Activated gamma-delta T cell treated with Interleukin-2 at 50 U/mL for 16 hours (primary cell): ENCODE measurements at places on chromosomes 5 and 9.

GRCh38 chr5:41722359-41722950, 147.8 kb downstream of the OXCT1 start:
- DNase-seq: no peak

- peak; percentile 40 for DNase-seq
Observed at GRCh38 chr9:134641173-134641989, at the start of gene COL5A1. TSS of gene COL5A1 (plus strand) at chr9:134641803. CDS start at chr9:134642188, 385 bp downstream.

- no peak for DNase-seq
Observed at GRCh38 chr5:140219068-140219991, 44.3 kb downstream of the CYSTM1 start.

DNA sequence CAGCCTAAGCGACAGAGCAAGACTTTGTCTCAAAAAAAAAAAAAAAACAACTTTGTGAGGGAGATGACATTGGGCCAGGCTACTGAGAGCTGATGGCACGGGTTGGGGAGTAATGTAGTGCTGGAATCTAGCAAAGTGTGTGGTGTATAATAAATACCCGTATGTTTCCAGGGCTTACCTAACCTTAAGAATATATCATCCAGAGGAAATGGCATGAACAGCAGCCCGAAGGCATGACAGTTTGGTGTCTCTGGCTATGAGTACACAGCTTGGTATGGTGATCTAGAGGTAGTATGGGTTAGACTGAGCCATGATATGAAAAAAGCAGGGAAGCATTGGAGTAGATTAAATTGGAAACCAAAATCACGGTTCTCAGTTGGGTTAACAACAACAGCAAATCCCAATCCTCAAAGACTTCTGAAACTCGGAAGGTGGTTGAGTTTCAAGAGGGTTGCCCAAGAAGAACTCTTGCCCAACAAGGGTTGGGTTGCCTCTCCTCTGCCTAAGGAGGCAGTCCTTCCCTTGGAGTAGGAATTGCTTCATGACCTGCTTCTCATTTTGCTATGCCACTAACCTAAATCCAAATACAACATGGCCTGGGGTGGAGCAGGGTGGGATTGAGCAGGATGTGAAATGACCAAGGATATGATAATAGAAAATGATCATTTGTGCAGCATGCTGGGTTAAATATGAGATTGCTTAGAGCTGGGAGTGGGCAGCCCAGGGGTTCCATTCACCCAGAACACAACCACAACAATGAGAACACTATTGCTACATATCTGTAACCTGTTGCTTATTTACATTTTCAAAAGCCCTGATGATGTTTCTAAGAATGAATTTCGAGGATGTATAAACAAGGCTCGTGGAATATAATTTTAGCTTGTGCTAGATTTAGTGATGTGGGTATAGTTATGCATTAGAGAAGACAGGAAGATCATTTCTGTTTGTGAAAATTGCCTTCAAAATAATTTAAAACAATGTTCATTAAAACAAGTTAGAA, 64.6 kb upstream of the ZFR start:
- DNase-seq: no peak

DNA sequence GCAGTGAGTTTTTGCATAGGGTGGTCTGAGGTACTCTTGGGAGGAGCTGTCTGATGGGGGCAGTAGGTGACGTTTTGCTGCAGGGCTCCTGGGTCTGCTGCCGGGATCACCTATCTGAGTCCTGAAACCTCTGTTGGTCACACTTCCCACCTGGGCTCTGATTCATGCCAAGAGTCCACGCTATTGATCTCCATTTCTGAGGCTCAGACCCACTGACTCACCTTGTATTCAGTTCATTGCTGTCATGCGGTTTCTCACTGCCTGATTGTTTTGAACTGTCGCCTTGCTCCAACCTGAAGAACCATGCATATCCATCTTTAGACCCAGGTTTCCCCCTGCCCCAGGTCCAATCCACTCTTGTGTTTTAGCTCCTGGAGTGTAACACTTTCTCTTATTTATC, 101.3 kb downstream of the NPR3 start:
- no peak for DNase-seq

GRCh38 chr5:102554082-102554481, 55.3 kb upstream of the SLCO6A1 start:
- no peak for DNase-seq

DNA sequence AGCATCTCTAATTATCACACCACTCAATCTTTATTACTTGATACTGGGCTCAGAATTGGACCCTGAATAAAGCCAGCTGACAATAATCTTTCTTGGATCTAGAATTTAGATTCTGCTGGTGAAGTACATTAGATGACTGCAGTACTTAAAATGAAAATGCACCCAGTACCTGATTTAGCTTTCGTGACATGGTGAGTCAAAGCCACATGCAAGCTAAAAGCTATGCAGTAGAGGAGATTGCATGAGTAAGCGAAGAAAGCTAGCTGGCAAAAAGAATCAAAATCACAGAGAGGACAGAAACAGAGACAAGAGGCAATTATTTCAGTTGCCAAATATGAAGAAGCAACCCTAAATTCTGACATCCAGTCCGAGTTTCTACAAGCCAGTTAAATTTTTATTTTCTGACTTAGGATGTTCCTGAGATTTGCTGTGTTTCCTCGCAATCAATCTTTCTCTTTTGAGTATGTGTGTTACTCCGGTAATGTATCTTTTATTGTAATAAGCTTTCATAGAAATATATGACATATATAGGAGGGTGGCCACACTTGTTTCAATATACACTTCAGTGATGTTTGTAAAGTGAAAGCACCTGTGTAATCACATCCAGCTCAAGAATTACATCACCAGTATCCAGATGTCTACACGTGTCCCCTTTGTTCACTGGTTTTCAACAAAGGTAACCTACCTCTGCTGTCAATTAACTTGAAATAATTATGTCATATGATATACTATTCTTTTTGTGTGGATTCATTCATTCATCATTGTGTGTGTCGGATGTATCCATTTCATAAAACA, 101.7 kb downstream of the CDH18 start:
- no peak for DNase-seq

DNA sequence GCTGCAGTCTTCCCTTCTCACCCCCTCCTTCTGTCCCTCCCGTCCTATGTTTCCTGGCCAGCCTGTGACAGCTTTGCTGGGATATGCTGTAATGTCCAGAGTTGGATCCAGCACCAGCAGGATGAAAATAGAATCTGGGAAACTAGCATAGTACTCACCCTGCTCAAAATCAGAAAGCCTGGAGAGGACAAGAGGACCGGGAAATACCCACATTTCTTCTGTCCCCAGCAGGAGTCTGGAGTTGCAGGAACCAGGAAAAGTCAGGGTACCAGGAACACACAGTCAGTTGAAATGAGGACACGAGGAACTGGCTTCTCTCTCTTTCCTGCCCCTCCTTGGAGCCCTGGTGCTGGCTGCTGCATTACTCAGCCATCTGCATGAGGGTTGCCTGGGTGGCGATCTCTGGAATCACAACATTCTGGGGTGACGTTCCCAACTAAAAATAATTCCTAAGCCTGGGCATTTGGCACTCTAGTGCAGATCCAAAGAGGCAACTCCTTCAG, 59.6 kb upstream of the NFIL3 start:
- no peak for DNase-seq
